ENCODE measurements at places on chromosomes 3 and 15.

DNA sequence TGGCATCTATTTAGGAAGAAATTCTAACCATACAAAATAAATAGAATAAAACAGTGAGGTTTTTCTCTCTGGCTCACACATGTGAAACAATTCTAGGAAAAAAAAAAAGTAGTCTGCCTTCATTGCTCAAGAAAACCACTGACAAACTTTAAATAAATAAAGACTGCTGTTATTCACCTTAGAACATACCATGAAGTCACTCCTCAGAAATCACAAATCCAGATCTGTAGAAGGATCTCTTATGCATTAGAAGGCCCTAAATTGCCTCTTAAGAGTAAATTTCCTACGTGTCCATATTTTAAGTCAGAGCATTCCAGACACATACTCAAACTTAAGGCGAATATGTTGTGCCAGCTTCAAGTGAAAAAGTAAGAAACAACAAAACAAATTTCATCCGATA, 217.3 kb downstream of the ZIC4 start:
- no peak for DNase-seq

GRCh38 chr15:49301562-49301961, 121.5 kb upstream of the FGF7 start:
- no peak for DNase-seq

GRCh38 chr3:52493232-52494017, 1.7 kb upstream of the STAB1 start:
- no peak for DNase-seq

DNA sequence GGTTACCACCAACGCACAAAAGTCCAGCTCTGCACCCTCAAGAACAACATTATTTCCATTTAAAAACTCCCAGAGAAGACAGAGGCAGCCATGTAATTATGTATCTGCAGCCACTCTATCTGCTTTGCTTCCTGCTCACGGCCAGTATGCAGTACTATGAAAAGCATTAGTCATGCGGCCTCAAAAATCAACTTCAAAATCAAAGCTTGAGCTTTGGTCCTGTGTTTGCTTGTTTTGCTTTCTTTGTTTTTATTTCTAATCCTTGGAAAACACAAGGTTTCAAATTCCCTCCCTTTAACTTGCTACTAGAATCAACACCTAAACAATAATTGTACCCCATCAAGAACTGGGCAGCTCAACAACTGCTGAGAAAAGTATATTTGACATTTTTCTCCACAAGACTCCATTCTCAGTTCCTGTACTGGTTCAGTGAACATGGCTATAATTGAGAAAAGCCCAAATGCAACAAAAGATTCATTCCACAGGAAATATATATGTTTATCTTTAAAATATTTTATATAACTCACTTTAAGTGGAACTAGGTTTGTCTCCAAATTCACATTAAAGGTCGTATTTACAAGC, 37.6 kb downstream of the GBE1 start:
- DNase-seq, result no peak

DNA sequence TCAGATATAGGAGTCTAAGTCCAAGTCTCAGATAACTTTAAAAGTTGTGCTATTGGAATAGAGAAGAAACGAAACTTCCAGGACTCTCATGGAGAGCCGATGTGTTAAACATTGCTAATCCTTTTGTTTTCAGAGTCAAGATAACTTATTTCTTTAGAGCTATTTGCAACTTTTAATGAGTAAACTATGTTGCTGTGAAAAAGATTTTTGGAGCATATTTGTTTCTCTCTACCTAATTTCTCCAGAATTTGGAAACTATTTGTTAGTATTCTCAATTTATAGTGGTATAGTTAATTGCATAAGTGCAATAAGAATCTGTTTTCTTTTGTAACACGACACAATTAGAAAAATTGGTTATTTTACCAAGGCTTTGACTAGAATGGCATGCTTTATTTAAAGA, 588.9 kb downstream of the NTRK3 start:
- DNase-seq, result no peak

GRCh38 chr3:168341192-168341815, 245.6 kb upstream of the GOLIM4 start:
- DNase-seq, result no peak

DNA sequence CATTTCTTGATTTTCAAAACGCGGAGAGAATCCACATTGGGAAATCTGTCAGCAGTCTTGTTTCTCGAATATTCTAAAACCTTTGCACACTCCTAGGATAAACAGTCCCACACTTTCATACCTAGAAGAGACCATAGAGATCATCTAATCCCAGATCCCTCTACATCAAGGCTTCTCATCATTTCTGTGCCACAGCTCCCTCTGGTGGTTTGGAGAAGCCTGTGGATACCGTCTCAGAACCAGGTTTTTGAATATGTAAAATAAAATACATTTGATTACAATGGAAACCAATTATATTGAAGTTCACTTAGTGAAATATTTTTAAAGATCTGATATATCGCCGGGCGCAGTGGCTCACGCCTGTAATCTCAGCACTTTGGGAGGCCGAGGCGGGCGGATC, 211.9 kb upstream of the GOLGA6L4 start:
- no peak for DNase-seq

DNA sequence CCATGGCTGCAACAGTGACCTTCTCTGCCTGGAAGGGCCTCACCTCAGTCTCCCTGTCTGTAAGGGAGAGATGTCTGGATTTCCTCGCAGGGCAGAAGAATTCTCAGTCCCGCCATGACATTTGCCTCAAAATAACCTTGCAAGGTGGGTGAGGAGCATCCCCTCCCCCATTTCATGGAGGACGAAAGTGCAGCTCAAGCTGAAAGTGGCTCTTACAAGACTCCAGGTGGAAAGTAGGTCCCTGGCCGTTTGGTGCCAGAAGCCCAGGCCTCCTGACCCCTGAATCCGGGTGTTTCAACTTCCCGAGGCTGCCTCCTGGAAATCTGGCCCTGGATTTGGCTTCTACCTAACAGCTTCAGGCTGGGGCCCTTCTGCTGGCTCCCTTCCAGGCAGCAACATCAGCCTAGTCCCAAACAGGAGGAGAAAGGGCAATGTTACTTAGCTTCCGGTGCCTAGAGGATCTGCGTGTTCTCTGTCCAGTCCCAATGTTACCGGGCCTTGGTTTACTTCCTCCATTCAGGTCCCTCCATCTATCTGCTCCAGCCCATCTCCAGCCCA, 769 bp upstream of the CSPG4 start:
- DNase-seq, result no peak

GRCh38 chr3:60383345-60383744, 867.9 kb downstream of the FHIT start:
- no peak for DNase-seq

DNA sequence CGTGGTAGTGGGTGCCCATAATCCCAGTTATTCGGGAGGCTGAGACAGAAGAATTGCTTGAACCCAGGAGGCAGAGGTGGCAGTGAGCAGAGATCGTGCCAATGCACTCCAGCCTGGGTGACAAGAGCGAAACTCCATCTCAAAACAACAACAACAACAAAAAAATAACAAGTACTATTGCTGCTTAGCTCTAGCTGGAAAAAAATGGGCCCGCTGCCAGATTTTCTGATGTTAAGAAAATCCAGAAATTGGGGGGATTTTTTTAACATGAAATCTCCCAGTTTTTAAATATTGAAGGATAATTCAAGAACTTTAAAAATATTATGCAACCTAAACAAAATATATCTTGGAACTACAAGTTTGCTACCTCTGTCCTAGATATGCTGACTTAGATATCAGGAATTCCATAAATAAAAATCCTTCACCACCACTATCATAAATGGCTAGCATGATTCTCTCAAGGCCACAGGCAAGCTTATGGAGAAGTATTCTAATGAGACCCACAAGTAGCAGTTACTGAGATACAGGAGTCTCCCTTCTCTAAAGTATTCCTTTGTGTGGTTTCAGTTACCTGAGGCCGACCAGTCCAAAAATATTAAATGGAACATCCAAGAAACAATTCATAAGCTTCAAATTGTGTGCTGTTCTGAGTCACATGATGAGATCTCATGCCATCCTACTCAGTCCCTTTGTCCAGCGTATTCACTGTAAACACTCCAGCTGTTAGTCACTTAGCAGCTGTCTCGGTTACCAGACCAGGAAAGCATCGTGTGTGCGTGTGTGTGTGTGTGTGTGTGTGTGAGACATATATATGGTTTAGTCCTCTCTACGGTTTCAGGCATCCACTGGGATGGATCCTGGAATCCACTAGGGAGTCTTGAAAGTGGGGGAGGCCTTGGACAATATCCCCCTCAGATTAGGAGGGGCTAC, 277.2 kb downstream of the TBL1XR1 start:
- no peak for DNase-seq

DNA sequence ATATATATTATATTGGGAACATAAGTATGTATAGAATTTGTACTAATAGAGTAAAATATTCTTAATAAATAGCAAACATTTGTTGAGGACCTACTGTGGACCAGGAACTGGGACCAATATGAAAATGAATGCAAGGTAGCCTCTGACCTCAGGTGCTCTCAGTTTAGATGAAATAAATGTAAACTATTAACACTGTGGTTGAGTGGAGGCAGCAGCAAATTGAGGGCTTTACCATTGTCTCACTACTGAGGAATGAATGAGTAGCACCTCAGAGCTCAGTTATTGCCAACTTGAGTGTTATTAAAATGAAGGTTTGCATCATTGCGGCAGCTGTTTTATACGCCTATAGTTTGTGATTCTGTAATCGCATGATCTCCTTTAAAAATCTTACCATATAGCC, 90.9 kb upstream of the CGNL1 start:
- DNase-seq, result no peak

GRCh38 chr3:126342991-126343648, 14.1 kb downstream of the KLF15 start:
- no peak for DNase-seq

DNA sequence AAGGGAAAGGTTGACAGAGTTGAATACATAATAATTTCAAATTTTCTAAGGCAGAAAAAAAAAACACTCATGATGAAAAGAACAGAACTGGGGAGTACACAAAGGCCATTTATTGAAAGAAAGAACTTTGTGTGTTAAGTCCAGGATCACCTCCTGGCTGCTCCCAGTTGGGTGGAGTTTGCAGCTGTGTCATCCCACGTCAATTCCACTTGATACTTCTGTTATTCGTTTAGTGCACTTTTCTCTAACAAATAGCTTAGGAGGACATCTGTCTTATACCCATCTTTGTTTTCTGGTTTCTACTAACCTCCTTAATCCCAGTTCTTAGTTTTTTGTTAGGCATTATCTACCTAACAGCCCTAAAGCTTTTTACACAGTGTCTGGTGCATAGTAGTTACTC, 44.7 kb downstream of the SGO1 start:
- no peak for DNase-seq

- no peak for DNase-seq
Measured at GRCh38 chr3:47705391-47705790, 76.3 kb downstream of the SMARCC1 start.

- no peak for DNase-seq
Measured at GRCh38 chr15:33888176-33888575, 80.1 kb upstream of the CHRM5 start.

- no peak for DNase-seq
Measured at GRCh38 chr15:58529041-58529440, 97.2 kb downstream of the LIPC start.

GRCh38 chr3:48951764-48952163, 33.1 kb downstream of the ARIH2 start:
- DNase-seq, result no peak

DNA sequence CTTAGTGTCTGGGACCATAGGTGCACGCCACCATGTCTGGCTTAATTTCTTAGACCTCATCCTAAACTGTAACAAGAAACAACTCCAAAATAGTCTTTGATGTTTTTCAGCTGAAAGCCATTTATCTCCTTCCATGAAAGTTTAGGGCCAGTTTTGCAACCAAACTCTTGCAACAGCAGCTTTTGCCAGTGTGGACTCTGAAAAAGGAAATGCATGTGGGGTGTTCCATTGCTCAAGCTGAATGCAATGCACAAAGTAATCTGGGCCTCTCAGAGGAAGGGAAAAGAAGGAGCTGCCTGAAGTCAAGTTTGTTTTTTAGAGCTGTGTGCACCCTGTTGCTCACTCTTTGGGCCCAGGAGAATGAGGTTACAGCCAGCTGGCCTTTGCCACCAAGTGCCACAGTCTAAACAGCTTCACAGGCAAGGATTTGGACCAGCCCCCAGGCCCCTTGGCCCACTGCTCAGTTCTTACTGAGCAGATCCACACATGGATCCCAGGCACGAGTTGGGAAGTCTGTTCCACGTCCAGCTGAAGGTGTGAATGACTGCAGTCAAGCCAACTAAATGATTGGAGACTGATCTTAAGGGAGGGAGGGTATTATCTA, 212.3 kb upstream of the LRRFIP2 start:
- no peak for DNase-seq
